Mesangial cell (primary cell): ENCODE measurements at places on chromosomes 2 and 18. TPM values are rescaled to one million over a fixed set of nuclear protein-coding genes. Genes with fewer than 3 reads are reported as not detected.

RNMT gene
- 11.0 and 11.1 TPM in 2 replicates for total RNA-seq

HDAC4 gene
- 10.1 and 28.9 TPM in 2 replicates for total RNA-seq

UNC50 gene
- 26.6 and 30.3 TPM in 2 replicates for total RNA-seq

STPG4 gene
- total RNA-seq: 0.98 TPM in 1 of 2 replicates, not detected in the other

SANBR gene
- total RNA-seq: 5.5 and 8.0 TPM in 2 replicates
